ENCODE measurements at places on chromosomes 2 and 18. TPM values are rescaled to one million over a fixed set of nuclear protein-coding genes. Genes with fewer than 3 reads are reported as not detected.

The STK11IP gene
- polyA plus RNA-seq, result 14.2 TPM

GRCh38 chr2:69798290-69798908, 31.1 kb upstream of the GMCL1 start:
- H3K4me1 ChIP-seq, result peaks cover 5% of the 10 kb centered on the region
- H3K27ac ChIP-seq, result no peak overlapping the region
- no peak for DNase-seq
- H3K4me3 ChIP-seq, result no peak overlapping the region
- H3K36me3 ChIP-seq, result no peaks in the 10 kb centered on the region
- H3K27me3 ChIP-seq, result no peaks in the 10 kb centered on the region

The ADRA2B gene
- polyA plus RNA-seq, result 1.7 TPM

DNA sequence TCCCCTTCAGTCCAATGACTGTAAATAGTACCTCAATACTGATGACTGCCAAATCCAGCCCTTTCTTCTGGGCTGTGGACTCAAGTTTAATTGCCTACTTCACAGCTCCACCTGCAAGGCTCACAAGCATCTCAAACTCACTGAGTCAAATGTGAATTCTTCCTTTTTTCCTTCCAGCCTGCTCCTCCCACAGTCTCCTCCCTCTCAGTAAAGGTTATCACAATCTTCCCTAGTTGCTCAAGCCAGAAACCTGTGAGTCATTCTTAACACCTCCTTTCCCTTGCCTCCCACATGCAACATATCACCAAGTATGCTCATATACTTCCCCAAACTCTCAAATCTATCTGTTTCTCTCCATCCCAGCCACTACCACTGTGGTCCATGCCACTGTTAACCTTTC, 3.7 kb upstream of the MFSD6 start:
- H3K4me3 ChIP-seq, result no peak overlapping the region
- peaks cover 16% of the 10 kb centered on the region for H3K4me1 ChIP-seq
- no peaks in the 10 kb centered on the region for H3K36me3 ChIP-seq
- no peak overlapping the region for H3K27ac ChIP-seq

DNA sequence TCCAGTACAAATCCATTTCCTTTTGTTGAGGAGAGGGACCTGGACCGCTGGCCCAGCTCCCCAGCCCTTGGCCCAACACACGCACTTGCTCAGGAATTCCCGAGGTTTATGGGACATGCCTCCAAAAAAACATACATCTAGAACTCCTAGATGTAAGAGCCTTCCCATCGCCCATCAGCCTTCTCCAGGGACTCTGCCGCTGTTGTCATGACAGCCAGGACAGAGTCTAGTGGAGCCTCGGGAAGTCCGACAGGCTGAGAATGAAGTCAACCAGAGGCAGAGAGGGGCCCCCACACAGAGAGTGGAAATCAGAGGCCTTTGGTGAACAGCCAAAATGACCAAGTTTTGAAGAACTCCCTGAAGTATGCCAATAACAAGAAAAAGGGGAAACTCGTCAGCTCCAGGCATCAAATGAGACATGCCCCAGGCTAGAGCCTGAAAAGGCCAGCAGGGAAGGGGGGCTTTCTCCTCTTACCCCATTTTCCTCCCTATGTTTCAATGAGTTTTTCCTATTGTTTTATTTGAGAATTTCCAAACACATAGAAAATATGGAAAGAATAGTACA, 43.2 kb upstream of the CAB39 start:
- DNase-seq, result no peak
- no peak overlapping the region for H3K4me3 ChIP-seq
- H3K27me3 ChIP-seq, result no peaks in the 10 kb centered on the region
- peaks cover 12% of the 10 kb centered on the region for H3K4me1 ChIP-seq
- H3K36me3 ChIP-seq, result no peaks in the 10 kb centered on the region

GRCh38 chr2:215313255-215313613, 1.4 kb downstream of the ATIC start:
- H3K4me1 ChIP-seq, result peaks cover 14% of the 10 kb centered on the region
- no peaks in the 10 kb centered on the region for H3K27me3 ChIP-seq
- peak overlapping the region; percentile 59 for H3K4me3 ChIP-seq
- H3K27ac ChIP-seq, result no peak overlapping the region
- peaks cover 26% of the 10 kb centered on the region for H3K36me3 ChIP-seq

DNA sequence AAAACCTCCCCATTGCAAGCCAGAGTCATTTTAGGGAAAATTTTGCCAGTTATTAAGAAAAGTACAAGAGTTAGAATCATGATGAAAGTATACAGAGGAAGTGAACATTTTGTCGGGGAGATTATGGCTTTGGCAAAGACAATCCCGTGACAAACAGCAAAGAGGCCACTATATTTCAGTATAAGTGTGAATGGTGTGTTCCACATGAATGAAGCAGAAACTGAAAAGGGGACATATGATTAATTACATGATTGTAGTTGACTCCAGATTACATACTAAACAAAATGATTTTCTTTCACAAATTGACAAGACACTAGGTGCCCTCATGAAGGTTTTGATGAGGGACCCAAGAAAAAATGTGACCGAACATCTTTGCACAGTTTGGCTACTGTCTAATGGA, 42.0 kb downstream of the SP140 start:
- no peak overlapping the region for H3K4me3 ChIP-seq
- H3K36me3 ChIP-seq, result no peaks in the 10 kb centered on the region
- H3K27ac ChIP-seq, result no peak overlapping the region
- DNase-seq, result no peak
- no peaks in the 10 kb centered on the region for H3K27me3 ChIP-seq
- H3K4me1 ChIP-seq, result no peaks in the 10 kb centered on the region

DNA sequence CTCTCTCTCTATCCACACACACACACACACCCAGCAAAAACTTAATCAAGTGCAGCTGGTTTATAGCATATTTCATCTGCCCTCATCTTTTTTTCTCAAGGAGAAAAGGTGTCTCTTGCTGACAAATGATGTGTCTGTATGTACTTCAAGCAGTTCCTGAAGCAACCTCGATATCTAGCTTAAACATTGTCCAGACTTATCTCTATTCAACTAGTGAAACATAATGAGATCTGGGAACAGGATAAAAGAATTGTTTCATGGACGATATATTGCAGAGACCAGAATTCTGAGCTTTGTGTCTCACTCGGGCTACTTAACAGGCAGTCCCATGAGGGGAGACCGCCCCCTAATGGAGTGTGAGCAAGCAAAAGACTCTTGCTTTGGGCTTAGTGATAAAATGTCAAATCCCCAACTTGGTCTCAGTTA, 929.2 kb upstream of the SOX11 start:
- no peak overlapping the region for H3K4me3 ChIP-seq
- DNase-seq, result peak; percentile 62
- H3K4me1 ChIP-seq, result no peaks in the 10 kb centered on the region
- H3K27ac ChIP-seq, result no peak overlapping the region

GRCh38 chr18:46166261-46166970, 62.2 kb downstream of the HAUS1 start:
- H3K4me3 ChIP-seq, result no peak overlapping the region
- DNase-seq, result peak; percentile 81
- H3K4me1 ChIP-seq, result peaks cover 17% of the 10 kb centered on the region
- H3K27me3 ChIP-seq, result no peaks in the 10 kb centered on the region
- peak overlapping the region; percentile 55 for H3K27ac ChIP-seq

- H3K36me3 ChIP-seq, result no peaks in the 10 kb centered on the region
- peaks cover 66% of the 10 kb centered on the region for H3K27me3 ChIP-seq
- peak; percentile 64 for DNase-seq
- H3K4me1 ChIP-seq, result peaks cover 15% of the 10 kb centered on the region
- no peak within 1 kb of the TSS for H3K27ac ChIP-seq
Measured at GRCh38 chr2:27118525-27119329, at the start of gene CGREF1. Gene CGREF1, minus strand, starts transcription at chr2:27119128. Its CDS starts 14,762 bp downstream, at chr2:27104366.

GRCh38 chr18:74155276-74155675, 7.0 kb downstream of the TIMM21 start:
- DNase-seq, result no peak
- H3K27ac ChIP-seq, result no peak overlapping the region
- no peaks in the 10 kb centered on the region for H3K27me3 ChIP-seq

GRCh38 chr18:6058941-6059340, 163.6 kb upstream of the TMEM200C start:
- H3K27me3 ChIP-seq, result no peaks in the 10 kb centered on the region
- no peak overlapping the region for H3K4me3 ChIP-seq
- no peak overlapping the region for H3K27ac ChIP-seq
- peak; percentile 27 for DNase-seq
- H3K4me1 ChIP-seq, result peaks cover 41% of the 10 kb centered on the region

GRCh38 chr18:49520661-49521145, 33.7 kb upstream of the C18orf32 start:
- no peak overlapping the region for H3K27ac ChIP-seq
- no peak overlapping the region for H3K4me3 ChIP-seq
- no peaks in the 10 kb centered on the region for H3K36me3 ChIP-seq
- DNase-seq, result no peak

GRCh38 chr18:76546088-76546435, 51.0 kb upstream of the ZNF516 start:
- peaks cover 17% of the 10 kb centered on the region for H3K4me1 ChIP-seq
- H3K36me3 ChIP-seq, result no peaks in the 10 kb centered on the region
- H3K27ac ChIP-seq, result no peak overlapping the region
- DNase-seq, result no peak
- no peaks in the 10 kb centered on the region for H3K27me3 ChIP-seq

DNA sequence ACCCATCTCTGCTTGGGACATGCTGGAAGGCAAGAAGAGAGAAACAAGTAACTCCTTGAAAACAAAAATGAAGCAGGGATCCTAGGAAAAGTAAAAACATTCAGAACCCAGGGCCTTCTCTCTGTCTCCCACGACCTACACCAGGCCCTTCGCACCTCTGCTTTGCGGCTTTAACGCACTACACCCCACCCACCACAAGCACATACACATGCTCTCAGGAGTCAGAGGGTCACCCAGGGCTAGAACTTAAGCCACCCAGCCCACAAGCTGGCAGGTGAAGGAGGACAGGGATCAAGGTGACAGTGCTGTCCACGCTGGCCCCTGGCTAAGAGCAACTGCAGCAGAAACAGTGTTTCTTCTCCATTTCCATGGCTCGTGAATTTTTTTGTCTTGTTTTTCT, 72.2 kb downstream of the BCL11A start:
- H3K4me1 ChIP-seq, result peaks cover 75% of the 10 kb centered on the region
- H3K4me3 ChIP-seq, result no peak overlapping the region

The SERPINB4 gene
- 2.3 TPM for polyA plus RNA-seq

The BARD1 gene
- 59.0 TPM for polyA plus RNA-seq

DNA sequence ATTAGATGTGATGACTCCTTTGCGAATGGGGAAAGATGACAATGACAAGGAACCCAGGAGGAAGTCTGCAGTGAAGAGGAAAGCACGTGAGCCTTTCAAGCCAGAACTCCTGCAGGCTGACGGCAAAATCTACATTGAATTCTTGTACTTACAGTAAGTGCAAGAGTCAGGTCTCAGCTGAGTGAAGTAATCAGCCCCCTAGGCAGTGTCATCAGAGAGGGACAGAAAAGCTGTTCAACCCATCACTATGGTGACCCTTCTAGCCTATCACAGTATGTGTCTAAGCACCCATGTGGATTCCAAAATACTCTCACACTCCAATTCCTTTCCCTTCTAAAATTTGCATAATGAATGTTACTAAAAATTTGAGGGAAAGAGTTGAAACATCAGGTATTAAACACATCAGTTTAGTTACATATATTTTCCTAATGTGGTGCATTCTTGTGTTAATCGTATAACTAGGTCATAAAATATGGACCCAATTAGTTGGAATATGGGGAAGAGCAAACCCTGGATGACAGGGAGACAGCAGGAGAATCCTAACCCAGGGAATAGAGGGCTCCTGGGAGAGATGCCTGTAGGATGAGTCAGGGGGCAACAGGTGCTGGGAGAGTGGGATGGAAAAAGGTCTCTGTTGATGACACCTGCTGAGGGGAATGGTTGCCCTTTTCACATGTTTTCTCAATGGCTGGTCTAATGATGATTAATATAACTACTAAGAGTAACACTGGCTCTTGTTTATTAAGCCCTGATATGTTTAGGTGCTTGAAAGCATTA, 39.5 kb downstream of the VWC2L start:
- peak; percentile 21 for DNase-seq
- no peaks in the 10 kb centered on the region for H3K4me1 ChIP-seq
- H3K4me3 ChIP-seq, result no peak overlapping the region
- H3K27me3 ChIP-seq, result no peaks in the 10 kb centered on the region

DNA sequence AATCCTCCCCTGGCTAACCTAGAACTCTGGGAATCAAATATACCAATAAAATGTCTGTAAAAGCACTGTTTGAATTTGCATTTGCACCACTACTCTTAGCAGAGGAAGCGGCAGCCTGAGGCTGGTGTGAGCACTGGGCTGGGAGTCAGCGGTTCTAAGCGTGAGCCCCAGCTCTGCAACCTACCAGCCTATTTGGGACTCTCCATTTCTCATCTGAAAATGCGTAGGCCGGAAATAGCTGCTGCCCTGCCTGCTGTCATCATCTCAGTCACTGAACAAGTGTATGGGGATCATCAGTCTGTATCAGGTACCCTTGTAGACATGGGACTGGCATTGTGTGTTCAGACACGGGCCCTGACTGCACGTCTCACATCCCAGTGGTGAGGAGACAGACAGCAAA, 194.3 kb downstream of the ANKRD30B start:
- H3K36me3 ChIP-seq, result no peaks in the 10 kb centered on the region
- H3K4me1 ChIP-seq, result no peaks in the 10 kb centered on the region
- H3K4me3 ChIP-seq, result no peak overlapping the region
- H3K27me3 ChIP-seq, result no peaks in the 10 kb centered on the region
- H3K27ac ChIP-seq, result no peak overlapping the region

The OSBPL1A gene
- 55.6 TPM for polyA plus RNA-seq

DNA sequence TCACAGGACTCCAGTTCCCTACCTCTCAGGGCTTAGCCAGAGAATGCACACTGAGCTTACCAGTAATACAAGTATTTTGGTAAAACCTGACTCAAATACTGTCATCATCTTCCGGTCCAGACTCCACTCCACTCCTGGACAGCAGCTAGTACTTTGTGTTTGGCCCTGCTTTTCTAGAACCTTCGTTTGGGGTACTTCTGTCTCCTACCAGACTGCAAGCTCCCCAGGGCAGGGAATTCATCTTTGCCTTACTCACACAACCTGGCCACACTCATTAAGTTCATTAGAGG, 108.9 kb upstream of the CDC42EP3 start:
- H3K27ac ChIP-seq, result no peak overlapping the region
- no peaks in the 10 kb centered on the region for H3K36me3 ChIP-seq
- DNase-seq, result no peak
- H3K27me3 ChIP-seq, result no peaks in the 10 kb centered on the region

The PSTPIP2 gene
- 1.1 TPM for polyA plus RNA-seq

- no peak overlapping the region for H3K4me3 ChIP-seq
- no peak for DNase-seq
- 0 out of 2 replicates have a peak, but pooled peaks cover 7% of the 10 kb centered on the region for H3K4me1 ChIP-seq
- H3K27me3 ChIP-seq, result no peaks in the 10 kb centered on the region
- no peak overlapping the region for H3K27ac ChIP-seq
Measured at GRCh38 chr18:22838639-22839277, 94.4 kb upstream of the RBBP8 start.

Measured in GM23338 (cell line).